GM20000 (cell line): ENCODE measurements at places on chromosomes 4 and X.

GRCh38 chr4:186704057-186704456 lies 19.6 kb downstream of the FAT1 start:
- DNase-seq = no peak

DNA sequence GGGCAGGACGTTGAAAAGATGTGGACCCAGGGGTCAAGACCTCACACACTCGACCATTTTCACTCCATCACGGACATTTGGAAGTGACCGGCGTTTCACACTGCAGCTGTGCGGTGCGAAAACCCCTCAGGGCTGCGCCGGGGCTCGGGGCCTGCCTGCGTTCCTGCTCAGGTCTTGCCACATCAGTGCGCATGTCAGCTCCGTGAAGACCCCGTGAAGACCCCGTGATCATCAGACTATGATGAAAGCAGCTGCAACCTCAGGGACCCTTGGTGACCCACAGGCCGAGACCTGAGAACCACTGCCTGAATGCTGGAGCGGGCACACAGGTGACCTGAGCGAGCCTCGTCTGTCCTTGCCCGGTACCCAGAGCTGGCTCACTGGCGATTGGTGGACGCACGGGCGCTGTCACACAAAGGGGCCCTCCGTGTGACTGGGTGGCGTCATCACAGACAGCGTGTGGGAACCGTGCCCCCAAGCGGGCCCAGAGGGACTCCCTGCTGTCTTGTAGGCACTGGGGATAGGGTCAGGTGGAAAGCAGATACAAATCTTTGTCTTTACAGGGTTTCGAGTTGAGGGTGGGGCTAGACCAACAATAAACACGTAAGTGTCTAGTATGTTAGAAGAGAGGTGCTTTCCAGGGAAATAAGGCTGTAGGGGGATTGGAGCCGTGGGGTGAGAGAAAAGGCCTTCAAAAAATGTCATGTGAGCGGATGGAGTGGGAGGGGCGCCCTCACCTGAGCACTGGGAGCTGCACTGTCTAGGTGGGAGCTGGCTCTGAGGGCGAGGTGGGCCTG lies 12.7 kb downstream of the MSANTD1 start:
- no peak for DNase-seq

DNA sequence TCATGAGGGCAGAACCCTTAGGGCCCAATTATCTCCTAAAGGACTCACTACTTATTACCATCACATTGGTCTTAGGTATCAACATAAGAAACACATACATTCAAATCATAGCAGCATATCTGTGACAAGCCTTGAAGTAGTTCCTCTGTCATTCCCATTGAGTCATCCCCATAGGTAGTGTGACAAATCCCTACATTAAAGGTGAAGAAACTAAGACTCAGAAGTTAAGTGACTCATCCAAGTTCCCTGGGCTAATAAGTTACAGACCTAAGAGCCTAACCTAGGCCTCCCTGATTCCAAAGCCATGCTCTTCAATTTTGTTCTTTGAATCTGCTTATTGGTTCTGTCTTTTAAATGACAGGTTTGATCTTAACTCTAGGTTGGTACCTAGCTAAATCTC lies 58.2 kb downstream of the CD38 start:
- DNase-seq = no peak

GRCh38 chrX:19121466-19121865 lies 802 bp downstream of the ADGRG2 start:
- no peak for DNase-seq

- DNase-seq = no peak
Observed at GRCh38 chrX:122703762-122704161, 480.3 kb upstream of the GRIA3 start.

GRCh38 chr4:184289179-184289535 lies 71.5 kb upstream of the ENPP6 start:
- no peak for DNase-seq

- DNase-seq = no peak
Observed at GRCh38 chr4:61397174-61397573, 197.0 kb downstream of the ADGRL3 start.

DNA sequence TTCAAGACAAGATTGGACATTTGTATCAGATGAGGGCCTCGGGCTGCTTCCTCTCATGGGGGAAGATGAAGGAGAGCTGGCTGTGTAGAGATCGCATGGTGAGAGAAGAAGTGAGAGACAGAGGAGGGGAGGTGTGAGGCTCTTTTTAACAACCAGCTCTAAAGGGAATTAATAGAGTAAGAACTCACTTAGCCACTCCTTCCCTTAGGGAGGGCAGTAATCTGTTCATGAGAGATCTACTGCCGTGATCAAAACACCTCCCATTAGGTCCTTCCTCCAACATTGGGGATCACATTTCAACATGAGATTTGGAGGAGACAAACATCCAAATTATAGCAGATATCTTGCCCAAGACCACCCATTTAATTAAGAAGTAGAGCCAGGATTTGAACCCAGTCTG lies 97.0 kb downstream of the ARX start:
- no peak for DNase-seq

GRCh38 chrX:5640071-5640470 lies 588.6 kb downstream of the NLGN4X start:
- DNase-seq = no peak

DNA sequence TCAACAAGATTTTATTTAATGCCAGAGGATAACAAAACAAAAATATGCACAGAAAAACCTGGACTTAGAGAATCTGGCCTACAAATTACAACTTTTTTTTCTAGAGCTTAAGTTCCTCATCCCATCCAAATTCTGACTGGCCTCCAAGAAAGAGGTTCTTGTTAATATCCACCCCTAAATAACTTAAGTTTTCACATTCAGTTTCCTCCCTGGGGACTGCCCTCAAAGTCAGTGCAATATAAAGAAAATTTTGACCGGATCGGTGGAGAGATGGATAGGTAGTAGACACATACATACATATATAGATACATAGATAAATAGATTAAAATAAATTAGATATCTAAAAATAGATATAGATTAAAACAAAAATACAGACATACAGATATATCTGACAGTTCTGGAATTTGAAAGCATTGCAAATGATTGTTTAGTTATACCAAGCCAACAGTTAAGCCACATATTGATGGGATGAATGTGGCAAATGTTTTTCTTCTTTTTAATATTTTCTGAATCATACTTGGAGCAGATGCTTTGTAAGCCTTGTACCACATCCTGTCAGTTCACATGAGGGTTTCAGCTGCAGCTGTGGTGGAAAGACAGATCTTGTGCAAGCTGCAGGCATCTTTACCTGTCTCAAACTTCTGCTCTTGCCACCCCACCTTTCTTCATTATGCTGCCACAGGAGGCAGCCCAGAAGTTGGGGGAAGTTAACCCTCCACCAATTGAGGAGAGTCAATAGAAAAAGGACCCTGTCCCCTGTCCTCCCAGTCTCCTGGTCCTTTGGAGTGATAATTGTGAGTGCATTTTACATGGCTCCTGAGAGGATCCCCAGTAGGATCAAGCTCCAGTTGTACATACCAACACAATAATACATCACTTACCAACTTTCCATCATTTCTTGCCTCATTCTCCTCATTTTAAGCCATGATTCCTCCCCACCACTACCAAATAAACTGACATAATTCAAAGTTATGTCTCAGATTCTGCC lies 58.5 kb upstream of the PRDM8 start:
- peak; percentile 7 for DNase-seq

DNA sequence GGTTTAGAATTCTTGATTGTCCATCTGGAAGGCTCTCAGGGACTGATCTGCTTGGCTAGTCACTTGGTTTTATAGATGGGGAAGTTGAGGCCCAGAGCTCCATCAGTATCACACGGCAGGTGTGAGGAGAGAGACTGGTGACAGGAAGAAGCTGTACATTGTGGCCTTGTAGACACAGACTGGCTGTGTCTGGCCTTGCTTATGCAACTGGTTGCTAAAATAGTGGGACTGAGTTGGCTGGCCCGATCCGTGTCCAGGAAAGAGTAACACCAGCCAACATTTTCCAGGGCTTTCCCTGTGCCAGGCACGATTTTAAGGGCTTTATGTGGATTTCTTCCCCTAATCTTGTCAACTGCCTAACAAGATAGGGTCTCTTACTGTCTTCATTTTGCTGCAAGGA lies 2.8 kb downstream of the TBC1D14 start:
- no peak for DNase-seq

DNA sequence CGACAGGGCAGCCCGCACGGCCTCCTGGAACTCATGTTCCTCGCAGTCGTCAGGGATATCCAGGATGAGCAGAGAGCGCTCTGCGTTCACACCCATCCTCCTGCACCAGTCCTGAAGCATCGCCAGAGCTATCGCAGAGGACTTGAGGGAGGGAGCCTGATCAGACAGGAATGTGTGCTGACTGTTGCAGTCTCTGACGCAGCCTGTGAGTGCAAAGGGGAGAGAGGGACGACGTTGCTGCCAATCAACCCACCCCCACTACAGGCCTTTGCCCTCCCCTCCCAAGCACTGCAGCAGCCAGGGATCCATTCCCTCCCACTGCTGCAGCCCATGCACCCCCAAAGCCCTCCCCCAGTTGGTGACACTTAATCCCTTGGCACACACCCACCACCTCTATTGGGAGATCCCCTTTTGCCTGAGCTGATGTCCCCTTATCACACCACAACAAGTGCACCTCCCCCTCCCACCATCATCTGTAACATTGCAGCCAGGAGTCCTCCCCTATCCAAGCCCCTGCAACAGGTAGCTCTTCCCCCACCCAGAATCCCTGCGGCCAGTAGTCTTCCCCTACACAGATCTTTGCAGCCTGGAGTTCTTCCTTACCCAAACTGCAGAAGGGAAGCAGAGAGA lies 897 bp downstream of the PNMA6F start:
- DNase-seq = no peak

DNA sequence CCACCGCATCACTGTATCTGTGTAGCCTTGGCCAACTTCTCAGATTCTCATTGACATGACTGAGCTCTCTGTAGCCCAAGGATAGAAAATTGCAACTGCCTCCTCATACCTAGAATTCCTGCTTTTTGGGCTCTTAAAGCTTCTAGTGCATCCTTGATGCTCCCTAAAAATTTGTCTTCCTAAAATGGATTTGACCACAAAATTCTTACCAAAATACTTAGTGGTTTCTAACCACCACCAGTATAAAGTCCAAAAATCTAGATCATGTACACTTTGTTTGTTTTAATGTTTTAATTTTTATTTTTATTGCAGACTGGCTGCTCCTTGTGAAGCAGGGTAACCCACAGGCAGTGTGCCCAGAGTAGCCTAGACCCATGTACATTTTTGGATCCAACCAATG lies 75.5 kb downstream of the TBC1D9 start:
- DNase-seq = no peak

DNA sequence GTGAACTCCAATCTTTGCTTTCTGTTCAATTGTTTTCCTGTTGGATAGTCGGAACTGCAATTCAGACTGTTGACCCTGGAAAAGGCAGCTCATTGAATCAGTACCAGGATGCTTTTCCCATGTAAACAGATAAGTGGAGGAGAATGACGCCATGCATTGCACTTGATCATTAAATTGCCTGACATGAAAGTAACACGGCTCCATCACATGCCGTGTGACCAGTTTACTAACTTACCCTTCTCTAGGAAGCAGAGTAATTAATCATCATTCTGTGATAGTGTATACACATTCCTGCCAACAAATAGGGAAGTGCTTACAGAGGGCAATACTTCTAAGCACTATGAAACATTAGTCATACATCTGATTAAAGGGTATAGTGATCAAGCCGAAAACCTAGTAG lies 101.4 kb downstream of the PPARGC1A start:
- no peak for DNase-seq

- DNase-seq = no peak
Observed at GRCh38 chr4:112118742-112119352, 26.4 kb upstream of the FAM241A start.

GRCh38 chr4:13289391-13289790 lies 194.7 kb downstream of the RAB28 start:
- no peak for DNase-seq

DNA sequence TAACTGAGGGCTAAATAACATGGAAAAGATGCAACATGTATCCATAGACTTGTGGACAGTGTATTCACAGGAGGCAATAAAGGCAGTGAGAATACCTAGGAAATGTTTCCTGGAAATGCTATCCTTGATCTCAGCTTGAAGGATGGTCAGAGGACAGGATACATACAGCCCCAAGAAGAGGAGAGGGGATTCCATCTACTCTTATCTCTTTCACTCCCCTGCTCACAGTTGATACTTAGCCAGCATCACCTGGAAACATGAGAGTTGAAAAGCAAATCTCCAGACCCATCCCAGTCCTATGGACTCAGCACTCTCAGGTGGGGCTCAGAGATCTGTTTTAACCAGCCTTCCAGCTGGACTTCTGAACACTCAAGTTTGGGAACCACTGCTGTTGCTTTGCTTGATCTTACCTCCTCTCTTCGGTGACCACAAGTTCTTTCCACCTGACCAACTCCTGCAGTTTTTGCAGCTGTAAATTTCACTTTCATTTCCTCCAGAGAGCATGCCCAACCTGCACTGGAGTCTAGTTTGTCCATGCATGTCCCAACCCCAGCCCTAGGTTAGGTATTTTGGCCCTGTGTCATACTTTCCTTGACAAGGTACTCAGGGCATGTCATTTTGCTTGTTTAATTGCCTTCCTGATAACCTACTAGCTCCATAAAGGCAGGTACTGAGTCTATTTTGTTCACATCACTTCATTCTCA lies 10.4 kb downstream of the RELL1 start:
- DNase-seq = peak; percentile 68

- DNase-seq = no peak
Observed at GRCh38 chrX:112577146-112577545, 102.6 kb downstream of the LHFPL1 start.

DNA sequence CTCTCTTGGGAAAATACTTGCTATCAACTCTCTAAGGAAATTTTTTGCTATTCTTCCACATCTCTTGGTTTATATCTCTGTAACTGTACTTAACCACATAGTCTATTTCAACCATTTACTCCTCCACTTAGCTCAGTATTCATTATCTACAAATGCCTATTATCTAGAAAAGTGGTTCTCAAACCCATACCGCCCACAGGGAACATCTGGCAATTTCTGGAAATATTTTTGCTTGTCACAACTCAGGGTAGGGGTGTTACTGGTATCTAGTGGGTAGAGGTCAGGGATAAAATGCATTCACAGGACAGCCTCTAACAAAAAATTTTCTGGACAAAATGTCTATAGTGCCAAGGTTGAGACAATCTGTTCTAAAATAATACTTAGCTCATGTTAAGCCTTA lies 14.4 kb downstream of the ATRX start:
- DNase-seq = no peak

- no peak for DNase-seq
Observed at GRCh38 chrX:108036298-108036973, 8.4 kb upstream of the VSIG1 start.
